ENCODE measurements at places on chromosomes 1 and 21.

DNA sequence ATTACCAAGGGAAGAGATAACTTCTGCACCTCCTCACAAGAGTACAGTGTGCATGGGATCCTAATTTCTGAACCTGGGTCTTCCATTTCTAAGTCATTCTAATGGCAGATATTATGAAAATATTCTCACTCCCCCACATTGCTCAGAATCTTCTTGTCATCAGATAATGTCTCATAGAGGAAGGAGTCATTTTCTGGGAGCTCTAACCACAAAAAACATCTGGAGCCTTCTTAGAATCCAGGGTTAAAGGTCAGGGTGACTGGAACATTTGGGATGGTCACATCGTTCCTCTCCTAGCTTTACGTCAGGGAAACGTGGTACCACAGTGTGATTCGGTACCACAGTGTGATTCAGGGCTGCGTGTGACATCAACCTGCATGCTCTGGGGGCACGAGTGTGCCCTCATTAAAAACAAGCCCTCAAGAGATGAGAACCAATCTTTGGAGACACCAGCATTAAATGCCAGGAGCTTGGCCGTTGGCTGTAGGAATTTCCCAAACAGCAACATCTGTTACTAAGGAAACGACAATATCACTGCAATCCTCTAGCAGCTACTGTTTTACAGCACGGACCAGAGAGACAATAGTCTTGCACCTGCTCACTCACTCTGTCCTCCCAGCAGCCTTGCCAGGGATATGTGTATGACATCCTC lies 179.1 kb downstream of the PSMG1 start:
- DNase-seq, result no peak

GRCh38 chr1:110237386-110238152 lies 27.5 kb downstream of the KCNC4 start:
- no peak for DNase-seq

DNA sequence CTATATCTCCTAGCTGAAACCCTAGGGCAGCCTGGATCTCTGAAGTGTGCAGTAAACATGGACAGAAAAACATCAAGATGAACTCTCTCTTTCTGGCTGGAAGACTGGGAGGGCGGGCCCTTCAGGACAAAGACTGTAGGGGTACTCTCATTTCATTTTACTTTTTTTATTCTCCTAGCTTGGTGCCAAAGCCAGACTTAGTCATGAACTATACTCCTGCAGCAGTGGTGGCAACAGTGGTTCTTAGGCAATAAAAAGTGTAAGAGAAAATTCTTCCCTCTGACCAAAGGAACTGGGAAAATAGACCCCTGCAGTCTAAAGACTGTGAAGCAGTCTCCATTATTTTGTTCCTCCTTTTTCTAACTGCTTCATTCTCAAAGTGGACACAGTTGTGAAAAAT lies 213.8 kb upstream of the JUN start:
- no peak for DNase-seq

DNA sequence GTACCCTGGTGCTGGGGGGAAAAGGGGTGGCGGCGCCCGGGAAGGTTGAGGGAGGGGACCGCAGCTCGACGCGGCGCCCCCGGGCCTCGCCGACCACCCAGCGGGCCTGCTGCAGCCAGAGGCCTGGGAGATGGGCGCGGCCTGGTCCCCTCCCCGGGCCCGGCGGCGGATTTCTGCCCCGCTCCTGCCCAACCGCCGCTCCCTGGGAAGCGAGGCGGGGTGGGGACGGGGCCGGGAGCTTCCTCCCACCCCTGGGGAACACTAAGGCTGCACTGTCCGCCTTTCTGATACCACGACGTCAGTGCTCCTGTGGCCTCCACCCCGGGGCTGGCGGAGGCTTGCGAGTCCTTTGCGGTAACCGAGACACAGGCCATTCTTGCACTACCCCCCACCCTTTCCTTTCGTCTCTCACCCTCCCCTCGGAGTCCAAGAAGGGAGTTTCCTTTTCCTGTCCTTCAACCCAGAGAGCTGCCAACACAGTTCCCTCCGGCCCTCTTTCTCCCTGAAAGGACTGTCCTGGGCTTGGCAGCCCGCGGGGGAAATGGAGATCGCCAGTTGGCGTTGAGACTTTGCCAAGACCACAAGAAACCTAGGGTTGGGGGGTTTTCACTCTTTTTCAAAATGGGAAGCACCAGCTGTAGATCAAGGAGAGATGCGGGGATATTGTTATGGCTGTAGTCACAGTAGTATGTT lies 742 bp downstream of the SH3GLB1 start:
- peak; percentile 52 for DNase-seq

DNA sequence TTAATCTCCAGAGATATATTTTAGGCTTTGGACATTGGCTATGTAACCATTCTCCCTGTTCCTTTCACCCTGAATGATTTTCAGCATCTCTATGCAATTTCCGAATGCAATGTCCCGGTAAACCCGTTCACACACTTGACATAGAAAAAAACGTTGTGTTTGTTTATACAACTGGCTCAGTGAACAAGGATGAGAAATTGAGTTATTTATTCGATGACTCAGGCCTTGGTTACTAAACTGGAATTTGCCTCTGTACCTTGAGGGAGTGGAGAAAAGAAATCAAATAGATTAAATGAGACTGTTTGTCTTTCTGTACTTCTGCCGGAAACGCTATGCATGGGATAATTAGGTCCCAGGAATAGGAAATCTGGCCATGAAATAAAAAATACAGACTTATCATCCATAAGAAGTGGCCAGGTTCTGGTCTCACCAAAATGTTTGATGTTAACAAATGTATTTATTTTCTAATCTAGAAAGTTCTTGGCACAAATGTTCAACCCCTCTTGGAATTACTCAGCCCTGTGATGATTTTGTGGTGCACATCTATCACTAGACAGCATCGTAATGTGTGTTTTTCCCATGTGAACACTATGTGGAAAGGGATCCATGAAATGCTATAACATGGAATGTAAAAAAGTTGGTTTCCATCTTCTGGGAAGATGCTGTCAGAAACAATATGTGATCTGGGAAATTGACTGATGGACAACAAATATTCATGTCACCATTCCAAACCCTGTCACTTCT lies 253.9 kb downstream of the DUSP10 start:
- DNase-seq, result no peak

- no peak for DNase-seq
Measured at GRCh38 chr1:214882616-214883015, 199.9 kb upstream of the KCNK2 start.

- DNase-seq, result peak; percentile 53
Measured at GRCh38 chr1:78676347-78676982, 26.8 kb downstream of the IFI44 start.

DNA sequence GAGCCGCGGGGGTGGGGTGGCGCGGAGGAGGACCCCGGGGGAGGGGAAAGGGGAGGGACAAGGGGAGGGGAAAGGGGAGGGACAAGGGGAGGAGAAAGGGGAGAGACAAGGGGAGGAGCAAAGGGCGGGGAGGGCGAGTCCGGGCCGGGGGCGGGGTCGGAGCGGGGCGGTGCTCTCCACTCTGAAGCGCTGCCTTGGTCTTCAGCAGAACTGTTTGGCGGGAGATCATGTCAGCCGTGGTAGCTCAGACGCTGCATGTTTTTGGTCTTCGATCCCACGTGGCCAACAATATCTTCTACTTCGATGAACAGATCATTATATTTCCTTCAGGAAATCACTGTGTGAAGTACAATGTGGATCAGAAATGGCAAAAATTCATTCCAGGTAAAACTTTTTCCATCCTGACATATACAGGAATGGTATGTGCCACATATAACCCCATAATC lies 420 bp downstream of the CFAP57 start:
- peak; percentile 79 for DNase-seq

- DNase-seq, result no peak
Measured at GRCh38 chr1:174391716-174392115, 56.0 kb upstream of the GPR52 start.

GRCh38 chr1:201041011-201041410 lies 17.5 kb upstream of the KIF21B start:
- no peak for DNase-seq

DNA sequence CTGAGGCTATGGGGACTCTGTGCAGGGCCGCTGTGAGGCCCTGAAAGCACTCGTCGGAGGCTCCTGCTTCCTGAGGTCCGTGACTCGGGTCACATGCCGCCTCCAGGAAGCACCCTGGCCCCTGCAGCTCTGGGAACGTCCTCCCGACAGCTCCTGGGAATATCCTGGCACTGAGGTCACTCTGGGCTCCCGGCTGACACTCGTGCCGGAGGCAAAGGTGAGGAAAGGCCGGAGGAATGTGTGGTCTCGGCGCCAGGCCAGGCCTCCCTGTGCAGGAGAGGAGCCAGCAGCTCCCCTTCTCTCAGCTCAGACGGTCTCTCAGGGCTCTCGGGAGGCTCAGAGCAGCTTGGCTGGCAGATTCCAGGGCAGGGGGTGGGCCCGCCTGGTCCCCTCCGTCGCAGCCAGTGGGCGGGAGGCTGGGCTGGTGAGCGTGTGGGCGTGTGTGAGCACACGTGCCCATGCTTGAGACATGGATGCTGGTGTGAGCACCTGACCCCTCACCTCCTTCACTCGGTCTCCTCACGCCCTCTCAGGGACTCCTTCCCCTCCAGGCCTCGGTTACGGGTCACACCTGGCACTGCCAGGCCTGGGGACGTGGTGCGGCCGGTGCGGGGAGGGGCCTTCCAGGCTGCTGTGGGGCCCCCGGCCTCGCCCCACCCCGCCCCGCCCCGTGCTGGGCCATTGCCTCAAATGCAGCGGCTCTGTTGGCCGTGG lies 5.5 kb upstream of the RNF223 start:
- DNase-seq, result no peak

DNA sequence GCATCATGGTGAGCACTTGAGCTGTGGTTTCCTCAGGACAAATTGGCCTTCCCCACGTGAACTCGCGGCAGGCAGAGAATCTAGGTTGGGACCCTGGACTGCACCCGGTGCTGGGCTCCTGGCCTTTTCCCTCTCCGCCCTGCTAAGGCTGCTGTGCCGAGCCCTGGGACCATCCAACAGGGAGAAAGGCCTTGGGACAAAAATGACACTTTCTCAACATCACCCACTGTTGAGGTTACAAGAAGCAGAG lies 9.2 kb upstream of the UMODL1 start:
- no peak for DNase-seq
